Type B pancreatic cell (in vitro differentiated cells): ENCODE measurements at places on chromosomes 11 and 22. TPM values are rescaled to one million over a fixed set of nuclear protein-coding genes. Genes with fewer than 3 reads are reported as not detected.

GRCh38 chr22:30889268-30889995 lies 79.1 kb downstream of the MORC2 start:
- peak; percentile 49 for DNase-seq

The KLHL22 gene
- 34.3 and 38.8 TPM in 2 replicates for total RNA-seq

- DNase-seq = peak; percentile 71
These were observed at the start of gene BDNF for GRCh38 chr11:27700351-27701301. BDNF (minus strand) TSS chr11:27700455; CDS start chr11:27658564, 41,891 bp downstream.

GRCh38 chr11:64324692-64325469 lies 7.0 kb downstream of the PRDX5 start:
- DNase-seq = no peak

The SMTNL1 gene
- not detected in 2 replicates for total RNA-seq

GRCh38 chr22:46974077-46974476 lies 211.6 kb downstream of the TBC1D22A start:
- no peak for DNase-seq

DNA sequence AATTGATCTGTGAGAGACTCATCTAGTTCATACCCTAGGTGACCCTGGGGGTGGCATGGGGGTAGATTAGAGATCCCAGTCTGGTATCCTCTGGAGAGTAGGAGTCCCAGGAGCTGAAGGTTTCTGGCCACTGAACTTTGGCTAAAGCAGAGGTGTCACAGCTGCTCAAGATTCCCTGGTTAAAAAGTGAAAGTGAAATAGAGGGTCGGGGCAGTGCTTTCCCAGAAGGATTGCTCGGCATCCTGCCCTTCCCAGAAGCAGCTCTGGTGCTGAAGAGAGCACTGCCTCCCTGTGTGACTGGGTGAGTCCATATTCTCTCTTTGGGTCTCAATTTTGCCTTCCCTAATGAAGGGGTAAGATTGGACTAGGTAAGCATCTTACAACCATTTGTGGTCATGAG lies 653 bp downstream of the IL18BP start:
- no peak for DNase-seq

The CLCF1 gene
- 3.2 and 6.7 TPM in 2 replicates for total RNA-seq

- no peak for DNase-seq
These were observed 2.4 kb upstream of the MFNG start for GRCh38 chr22:37488337-37489135.

The OR51E1 gene
- total RNA-seq = 0.48 and 0.51 TPM in 2 replicates

DNA sequence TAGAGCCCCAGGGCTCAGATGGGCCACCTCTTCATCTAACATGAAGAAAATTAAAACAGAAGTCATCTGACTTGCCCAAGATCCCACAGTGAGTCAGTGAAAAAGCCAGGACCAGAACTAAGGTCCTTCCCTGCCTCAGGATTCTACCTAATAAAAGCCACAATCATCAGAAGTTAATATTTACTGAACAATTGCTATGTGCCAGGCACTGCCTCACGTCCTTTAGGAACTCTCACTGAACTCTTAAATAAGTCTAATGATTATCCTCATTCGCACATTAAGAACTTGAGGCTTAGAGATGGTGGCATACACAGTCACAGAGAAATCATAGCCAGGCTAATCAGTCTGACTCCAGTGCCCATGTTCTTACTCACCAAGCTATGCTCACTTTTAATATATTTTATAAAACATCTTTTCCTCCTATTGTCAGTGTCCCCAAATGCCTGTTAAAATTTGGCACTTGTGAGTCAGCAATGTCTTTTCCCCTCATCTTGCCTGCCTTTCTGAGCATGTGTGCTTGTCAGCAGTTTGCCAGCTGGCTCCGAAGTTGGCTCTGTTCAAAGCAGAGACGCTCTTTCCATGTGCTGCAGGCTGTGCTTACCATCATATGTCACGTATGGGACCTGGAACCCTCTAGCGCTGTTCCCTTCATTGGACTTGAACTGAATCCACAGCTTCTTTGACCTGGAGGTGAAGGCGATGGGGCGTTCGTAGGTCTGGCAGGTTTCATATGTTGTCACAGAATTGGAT lies 21.5 kb upstream of the NRIP3 start:
- DNase-seq = no peak

The PHF21B gene
- 2.1 and 19.0 TPM in 2 replicates for total RNA-seq

DNA sequence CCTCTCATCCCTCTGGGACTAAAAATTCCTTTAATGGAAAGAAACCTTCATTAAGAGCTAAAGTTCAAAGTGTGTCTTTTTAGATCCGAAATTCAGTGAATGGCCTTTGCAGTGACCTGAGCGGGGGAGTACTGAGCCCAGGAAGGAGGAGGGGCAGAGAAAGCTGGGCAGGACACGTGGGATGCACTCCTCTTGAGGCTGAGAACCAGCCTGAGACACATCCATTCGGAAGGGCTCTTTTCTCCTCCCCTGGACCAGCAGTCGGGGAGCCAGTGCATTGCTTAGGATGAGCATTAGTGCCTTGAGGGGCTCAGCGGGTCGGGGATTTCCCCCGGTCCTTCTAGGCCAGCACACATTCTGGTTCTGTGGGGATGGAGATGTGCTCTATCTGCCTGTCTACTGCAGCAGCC lies 258.9 kb upstream of the B3GAT1 start:
- peak; percentile 52 for DNase-seq

DNA sequence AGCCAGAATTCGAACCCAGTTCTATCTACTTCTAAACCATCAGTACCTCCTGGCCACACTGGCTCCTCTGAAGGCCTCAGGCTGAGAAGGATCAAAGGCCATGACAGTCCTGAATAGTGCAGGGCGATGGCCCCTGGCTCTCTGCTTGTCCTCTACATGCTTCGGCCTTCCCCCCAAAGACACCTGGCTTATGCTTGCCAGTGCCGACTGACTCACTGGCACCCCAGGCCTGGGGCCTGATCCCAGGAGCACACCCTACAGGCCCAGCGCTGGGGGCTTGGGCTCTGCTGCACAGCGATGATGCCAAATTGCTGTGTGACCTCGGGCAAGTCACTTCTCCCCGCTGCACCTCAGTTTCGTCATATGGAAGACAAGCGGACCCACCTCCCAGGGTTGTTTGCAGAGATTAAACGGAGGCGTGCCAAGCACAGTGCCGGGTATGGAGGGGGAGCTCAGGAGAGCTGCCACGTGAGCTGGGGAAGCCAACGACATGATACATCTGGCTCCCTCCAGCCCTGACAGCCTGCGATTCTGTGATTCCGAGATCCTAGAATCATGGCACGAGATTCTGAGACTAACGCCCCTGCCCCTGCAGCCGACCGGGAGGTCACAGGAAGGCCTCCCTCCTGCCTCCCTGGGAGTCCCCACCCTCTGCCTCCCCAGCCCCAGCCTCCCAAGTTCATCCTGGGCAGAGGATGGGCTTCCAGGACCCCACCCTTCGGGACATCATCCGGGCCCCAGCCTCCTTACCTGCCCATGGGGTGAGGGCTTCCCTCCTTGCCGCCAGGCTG lies 1.0 kb downstream of the SSTR3 start:
- no peak for DNase-seq

The GGT5 gene
- 0.14 and 0.80 TPM in 2 replicates for total RNA-seq
